CD4-positive, alpha-beta T cell treated with Interleukin-15 for 1 hour (primary cell): ENCODE measurements at places on chromosomes 2 and 18.
A peak's percentile ranks its signal among the peaks of the same experiment; 100 is the strongest.

DNA sequence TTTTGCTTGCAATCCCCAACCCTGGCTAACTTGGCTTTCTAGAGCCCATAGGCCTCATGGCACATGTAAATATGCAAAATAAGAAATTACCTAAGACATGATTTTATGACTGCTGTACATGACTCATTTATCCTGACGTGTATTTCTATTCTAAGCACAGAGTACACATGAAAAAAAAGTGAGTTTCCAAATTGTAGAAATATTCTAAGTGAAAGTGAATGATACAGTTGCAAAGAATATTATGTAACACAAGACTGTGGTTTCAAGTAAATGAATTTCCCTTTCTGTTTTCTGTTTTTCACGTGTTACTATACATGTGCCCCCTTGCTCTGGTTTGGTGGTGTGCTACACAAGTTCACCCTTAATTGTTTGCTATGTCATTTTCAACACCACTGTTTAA is 162.4 kb downstream of the LRP1B start:
- no peak for DNase-seq

DNA sequence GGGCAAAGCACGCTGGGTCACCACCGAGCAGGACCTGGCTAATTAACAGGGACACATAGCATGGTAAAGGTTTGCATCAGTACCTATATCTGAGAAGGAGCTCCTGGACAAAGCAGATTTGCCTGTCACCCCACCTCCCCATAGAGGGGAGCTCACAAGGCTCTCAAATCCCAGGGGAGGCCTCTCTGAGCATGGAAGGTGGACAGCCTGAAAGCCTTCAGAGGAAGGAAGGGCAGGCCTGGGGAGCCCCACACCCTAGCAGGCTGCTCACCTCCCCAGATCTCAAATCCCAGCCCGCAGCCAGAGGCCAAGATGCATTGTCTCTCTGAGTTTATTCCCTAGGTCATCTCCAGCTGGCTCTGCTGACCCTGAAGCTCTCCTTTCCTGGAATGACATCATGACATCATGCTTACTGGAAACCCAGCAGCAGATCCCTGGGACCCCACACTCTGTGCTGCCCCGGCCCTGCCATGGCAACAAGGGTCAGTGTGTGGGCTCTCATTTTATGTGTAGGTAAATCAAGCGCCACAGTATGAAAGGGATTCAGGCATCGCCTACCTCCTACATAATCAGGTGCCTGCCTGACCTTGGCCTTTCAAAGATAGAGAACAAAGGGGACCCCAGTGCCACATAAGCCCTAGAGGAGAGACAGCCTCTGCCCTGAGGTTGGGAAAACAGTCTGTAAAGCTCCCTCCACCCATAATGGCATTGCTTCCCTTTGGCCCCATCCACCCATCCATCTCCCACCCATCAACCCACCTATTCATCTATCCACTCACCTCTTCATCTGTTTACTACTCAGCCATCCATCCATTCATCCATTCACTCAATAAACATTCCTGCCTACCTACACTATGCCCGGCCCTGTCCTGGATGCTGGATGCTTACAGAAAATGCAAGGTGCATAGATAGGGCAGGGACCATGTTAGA is 15.7 kb upstream of the TEX51 start:
- no peak for DNase-seq

- DNase-seq = no peak
Observed at GRCh38 chr18:63267975-63268721, 51.4 kb downstream of the BCL2 start.

- DNase-seq = no peak
Observed at GRCh38 chr2:174485788-174486562, 854 bp downstream of the GPR155 start.

DNA sequence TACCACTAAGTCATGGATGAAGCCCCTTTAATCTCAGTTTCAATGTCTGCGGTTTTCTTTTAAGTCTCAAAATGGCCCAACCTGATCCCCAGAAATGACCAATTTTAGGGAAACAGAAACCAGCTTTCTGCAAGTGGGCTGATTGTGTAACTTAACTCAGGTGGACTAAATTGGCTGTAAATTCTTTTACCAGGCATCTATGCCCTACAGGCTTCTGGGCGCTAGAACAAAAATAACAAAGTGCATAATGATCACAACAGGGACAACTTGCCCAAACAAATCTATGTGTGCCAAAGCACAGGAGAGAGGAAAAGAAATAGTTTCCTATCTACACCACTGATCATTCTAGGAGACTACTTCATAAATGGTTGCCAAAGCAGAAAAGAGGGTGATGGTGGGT is 112.3 kb upstream of the SETBP1 start:
- DNase-seq = no peak

- no peak for DNase-seq
Observed at GRCh38 chr2:84873350-84873749, 7.5 kb downstream of the TRABD2A start.

DNA sequence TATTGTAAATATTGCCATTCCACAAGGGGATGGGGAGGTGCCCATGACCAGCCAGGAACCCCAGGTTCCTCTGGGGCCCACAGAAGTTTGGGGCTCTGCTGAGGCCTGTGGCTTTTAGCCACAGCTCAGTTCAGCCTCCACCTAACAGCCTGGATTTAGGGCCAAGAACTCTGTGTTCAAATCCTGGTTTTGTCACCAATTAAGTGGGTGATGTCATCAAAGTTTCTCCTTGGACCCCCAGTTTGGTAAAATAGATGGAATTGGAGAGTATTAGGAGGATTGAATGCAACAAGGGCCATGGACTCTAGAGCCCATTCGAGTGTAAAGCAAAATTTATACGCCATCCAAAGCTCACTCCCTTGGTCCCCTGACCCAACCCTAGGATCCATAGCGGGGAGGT is 3.2 kb upstream of the FEV start:
- no peak for DNase-seq

GRCh38 chr2:208249296-208249695 is 5.6 kb downstream of the IDH1 start:
- no peak for DNase-seq

- DNase-seq = peak; percentile 59
Observed at GRCh38 chr18:74597034-74597661, 522 bp upstream of the ZNF407 start.

DNA sequence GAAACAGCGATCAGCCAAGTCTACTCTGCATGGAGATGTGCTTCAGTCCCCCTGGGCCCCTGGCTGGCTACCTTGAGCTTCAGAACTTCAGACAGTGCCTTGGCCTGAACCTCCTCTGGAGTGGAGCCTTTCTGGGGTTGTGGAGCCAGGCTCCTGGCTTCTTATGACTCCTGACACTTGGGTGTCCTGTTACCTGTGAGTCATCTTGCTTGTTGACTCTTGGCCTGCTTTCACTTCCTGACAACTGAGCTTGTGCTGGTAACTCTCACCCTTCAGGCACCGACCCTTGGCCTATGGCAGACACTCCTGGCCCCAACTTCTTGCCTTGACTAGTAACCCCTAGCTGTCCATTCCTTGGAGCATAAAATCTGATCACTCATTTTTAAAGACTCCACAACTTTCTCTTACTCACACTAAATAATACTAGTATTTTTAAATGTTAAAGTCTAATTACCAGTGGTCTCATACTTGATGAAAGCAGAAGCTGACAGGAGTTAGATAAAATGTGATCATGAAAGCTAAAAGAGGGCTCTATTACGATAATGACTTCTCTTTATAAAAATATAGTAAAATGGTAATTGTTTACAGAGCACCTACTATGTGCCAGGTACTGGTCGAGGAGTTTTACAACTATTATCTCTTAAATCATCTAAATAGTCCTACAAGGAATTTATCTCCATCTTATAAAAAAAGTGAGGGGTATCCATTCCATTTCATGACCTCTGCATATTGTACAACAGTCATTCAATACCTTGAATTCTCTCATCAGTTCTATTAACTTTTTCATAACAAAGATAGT is 46.3 kb upstream of the VIT start:
- DNase-seq = no peak

- DNase-seq = no peak
Observed at GRCh38 chr18:12841070-12841469, 43.0 kb downstream of the PTPN2 start.

DNA sequence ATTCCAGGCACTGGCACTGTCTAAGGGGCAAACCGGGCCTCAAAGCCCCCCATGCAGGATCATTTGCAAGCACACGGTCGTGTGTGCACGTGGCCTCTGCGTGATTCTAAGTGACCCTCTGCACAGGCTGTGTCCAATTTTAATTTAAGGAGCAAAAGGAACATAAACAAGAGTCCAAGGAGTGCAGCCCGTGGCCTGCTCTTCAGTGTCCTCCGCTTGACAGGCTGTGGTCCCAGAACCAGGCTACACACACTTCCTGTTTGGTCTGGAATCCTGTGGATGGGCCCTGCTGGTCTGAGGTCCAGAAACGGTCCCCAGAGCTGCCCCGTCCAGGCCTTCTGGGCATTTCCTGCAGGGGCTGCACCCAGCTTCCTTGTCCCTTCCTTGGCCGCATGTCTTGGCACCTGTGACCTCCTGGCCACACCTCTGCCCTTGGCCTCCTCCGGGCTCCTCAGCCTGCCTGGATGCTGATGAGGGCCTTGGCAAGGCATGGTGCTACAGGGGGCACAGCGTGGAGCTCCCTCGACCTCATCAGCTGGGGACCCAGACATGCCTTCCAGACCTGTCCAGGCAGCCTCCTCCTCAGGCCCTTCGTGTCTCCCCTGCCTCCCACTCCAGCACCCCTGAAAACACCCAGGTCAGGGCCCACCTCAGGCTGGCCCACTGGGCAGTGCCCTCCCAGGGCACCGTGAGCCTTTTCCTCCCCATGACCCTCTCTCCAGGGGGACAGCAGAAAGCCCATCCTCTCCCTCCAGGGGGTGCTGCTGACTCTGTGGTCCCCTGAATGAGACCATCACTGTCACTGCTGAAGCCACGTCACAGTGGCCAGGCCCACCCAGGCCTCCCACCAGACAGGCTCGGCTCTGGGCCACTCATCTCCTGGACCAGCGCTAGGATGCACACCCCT is 136.4 kb upstream of the GPC1 start:
- no peak for DNase-seq

DNA sequence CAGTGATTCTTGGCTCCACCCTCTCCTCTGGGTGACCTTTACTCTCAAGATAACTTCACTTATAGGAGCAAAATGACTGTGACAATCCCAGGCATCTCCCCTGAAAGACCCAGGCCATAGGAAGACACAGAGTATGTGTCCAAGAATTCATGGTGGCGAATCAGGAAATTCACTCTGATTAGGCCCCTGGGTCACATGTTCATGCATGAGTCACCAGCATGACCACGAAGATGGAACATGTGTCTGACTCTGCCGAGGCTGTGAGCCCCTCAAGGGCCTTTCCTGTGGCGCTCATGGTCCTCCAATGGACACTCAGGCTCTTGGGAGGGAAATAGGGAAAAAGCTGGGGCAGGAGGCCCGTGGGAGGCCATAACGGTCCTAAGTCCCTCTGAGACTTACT is 74.0 kb upstream of the TEX51 start:
- no peak for DNase-seq

- no peak for DNase-seq
Observed at GRCh38 chr18:72104851-72105250, 439.3 kb downstream of the CBLN2 start.

GRCh38 chr18:73835656-73836364 is 311.8 kb downstream of the FBXO15 start:
- DNase-seq = no peak

DNA sequence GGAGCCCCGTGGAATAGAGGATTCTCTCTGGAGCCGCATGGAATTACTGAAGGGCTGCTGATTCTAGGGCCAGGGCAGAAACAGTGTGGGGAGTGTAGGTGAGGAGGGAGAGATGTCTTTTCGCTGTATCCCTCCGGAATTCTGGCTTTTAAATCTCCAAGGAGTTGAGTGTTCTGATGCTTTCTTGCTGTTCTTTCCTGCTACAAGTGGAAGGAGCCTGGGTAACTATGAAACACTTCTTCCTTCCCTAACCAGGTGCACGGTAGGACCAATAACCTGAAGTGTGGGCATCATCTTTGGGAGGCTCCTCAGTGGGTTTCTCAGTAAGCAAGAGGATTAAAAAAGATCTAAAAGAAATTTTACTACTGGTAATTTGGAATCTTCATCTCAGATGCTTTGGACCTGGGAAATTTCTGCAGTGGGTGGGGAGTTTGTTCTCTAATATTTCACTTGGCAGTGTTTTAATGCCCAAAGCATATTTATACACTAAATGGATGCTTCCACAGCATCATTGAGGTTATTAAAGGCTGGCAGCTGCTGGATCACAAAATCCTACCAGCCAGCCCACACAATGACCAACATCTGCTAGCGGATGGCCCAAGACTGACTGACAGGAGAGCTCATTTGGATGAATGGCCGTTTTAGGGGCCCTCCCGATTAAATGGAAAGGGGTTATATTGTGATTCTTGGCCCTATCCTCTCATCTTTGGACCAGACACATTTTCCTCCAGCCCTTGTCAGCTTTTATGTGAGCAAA is 2.1 kb downstream of the EML6 start:
- DNase-seq = no peak

- no peak for DNase-seq
Observed at GRCh38 chr2:6992794-6993228, 75.6 kb downstream of the RNF144A start.

GRCh38 chr2:138090330-138090729 is 126.1 kb downstream of the HNMT start:
- no peak for DNase-seq

DNA sequence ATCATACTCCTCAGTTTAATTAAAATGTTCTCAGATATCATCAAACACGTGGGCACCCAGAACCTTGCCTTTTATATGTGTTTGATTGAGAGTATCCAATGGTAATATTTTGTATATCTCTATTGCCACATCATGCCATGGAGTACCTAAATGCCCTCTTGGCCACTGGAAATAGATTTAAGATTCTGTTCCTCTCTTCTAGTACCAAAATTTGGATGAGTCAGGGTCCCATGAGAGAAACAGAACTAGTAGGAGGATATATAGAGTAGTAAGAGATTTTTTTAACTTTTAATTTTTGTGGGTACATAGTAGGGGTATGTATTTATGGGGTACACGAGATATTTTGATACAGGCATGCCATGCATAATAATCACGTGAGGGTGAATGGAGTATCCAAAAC is 9.6 kb upstream of the ZAP70 start:
- no peak for DNase-seq

DNA sequence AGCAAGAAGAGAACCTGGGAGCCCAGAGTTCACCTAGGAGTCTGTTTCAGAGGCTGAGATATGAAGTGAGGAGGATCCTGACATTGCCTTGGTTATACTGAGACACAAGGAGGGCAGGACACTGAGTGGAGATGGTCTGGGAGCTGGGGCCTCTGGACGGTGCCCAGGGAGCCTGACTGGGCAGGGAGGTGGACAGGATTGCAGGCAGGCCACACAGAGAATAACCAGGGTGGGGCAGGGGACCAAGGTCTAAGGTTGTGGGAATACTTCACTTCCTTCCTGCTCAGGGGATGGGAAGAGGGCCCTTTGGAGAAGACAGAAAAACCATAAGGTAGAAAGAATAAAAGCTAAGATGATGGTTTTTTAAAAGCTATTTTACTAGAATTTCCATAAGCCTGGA is 18.7 kb downstream of the EDAR start:
- no peak for DNase-seq

- no peak for DNase-seq
Observed at GRCh38 chr18:25704494-25704893, 352.5 kb upstream of the ZNF521 start.
